Brain microvascular endothelial cell (primary cell): ENCODE measurements at places on chromosomes 11 and 22.

GRCh38 chr22:45496451-45496941, 6.2 kb upstream of the FBLN1 start:
- no peak for DNase-seq

DNA sequence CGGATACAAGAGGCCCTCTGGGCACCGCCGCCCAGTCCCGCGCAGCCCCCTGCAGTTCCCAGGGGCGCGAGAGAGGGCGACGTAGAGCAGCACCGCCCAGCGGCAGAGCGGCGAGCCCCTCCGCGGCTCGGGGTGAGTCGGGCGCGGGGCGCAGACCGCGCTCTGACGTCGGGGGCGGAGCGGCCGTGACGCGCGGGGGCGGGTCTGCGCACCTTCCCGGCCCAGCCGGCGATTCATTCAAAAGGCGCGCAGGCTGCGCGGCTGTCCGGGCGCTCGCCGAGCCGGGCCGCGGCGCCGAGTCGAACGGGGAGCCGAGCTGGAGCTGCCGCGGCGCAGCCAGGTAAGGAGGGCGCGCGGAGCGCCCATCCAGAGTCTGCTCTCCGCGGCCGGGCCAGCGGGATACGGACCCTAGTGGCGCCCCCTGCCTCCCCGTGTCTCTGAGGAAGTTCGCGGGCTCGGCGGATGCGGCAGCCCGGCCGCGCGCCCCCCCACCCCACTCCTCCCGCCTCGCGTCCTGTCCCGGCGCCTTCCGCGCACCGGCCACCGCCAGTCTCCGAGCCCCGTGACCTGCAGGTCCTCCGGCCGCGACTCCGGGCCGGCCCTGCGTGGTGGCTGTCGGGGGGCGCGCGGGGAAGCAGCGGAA, at the start of gene RELT:
RELT (plus strand) TSS at position 240 of the 643 bp plus-strand sequence. CDS start 12,738 bp downstream, outside the sequence.
- peak; percentile 76 for DNase-seq

- DNase-seq: no peak
Measured at GRCh38 chr11:118870396-118871343, 13.0 kb upstream of the CXCR5 start.

GRCh38 chr11:123301696-123302400, 106.8 kb upstream of the CLMP start:
- DNase-seq: no peak

GRCh38 chr11:134957540-134958335, 545.7 kb upstream of the B3GAT1 start:
- no peak for DNase-seq

DNA sequence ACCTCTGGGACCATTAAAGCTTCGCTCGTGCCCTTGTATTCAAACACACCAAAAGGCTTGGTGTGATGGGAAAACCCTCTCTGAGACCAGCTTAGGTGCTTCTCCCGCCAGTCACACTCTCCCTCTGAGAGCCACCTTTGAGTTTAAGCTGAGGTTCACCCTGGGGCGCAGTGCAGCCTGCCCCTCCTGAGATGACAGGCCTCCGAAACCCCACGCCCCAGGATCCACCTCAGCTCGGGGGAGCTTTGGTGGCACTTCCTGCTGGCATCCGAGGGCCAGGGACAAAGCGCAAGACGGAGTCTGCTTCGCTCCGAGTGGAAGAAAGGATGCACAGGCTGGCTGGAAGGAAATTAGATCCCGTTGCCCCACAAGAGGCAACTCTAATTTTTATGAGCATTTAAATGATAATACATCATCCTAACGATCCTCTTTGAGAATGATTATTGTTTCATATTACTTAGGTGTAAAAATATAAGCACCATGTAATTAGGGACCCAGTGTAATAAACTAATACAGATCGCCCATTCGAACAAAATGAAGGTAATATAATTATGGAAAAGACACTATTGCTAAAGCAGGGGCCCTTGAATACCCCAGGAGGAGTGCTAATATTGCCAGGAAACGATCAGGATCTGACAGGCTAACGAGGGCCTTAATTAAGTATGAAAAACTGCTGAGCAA, 134.7 kb downstream of the CEP164 start:
- DNase-seq: no peak

DNA sequence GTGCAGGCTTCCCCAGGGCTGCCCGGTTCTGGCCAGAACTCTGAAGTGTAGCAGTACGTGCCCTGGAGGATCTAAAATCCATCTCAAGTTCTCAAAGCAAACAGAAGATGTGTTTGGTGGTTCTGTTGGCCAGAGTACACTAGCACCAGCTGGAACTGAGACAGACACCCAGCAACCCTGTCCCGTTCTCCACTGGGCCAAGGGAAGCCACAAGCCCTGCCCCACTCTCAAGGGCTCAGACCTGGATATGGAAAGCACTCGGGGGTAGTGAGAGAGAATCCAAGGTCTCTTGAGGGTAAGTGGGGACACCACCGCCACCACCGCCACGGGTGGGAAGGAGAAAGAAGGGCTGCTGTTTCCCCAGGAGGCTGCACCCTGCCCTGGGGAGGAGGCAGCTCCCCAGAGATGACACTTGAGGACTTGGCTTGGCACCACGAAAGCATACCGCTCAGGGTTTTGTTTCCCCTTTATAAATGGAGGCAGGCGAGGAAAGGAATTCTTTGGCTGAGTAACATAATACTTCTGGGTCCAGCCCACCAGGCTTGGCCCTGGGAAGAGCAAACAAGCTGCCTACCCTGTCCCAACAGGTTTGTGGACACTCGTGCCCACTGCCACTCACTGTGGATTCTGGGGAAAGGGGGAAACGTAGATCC, 56.1 kb upstream of the POU2AF1 start:
- DNase-seq: no peak

DNA sequence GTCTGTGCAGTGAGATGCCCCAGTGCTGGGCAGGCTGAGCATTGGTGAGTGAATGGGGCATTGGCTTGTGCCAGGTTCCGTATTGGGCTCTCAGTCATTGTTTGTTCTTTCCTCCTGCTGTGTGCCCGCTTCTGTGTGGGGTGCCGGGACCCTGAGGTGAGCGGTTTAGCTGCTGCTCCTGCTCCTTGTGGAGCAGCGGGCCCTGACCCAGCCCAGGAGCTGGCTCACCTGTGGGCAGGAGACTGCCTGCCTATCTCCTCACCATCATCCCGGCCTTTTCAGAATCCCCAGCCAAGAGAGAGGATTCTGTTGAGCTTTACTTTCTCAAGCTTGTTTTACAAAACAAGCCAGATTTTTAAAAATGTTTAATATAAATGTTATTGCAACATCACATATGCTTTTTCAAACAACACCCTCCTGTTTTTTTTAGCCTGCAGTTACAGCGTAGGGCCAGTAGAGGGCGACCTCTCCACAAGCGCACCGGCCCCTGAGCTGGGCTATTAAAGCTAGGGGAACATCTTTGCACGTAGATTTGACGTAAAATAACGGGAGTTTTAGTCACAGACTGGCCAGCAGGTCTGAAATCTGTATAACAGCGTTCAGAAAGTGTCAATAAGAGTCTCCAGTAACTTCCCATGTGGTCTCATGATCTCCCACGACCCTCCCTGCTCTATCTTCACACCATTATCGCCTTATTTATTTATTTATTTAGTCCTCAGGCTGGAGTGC, 25.1 kb upstream of the RELT start:
- peak; percentile 61 for DNase-seq

GRCh38 chr11:47028195-47029093, 91.9 kb downstream of the CSTPP1 start:
- DNase-seq: peak; percentile 8

GRCh38 chr22:29587938-29588699, 7.2 kb upstream of the NIPSNAP1 start:
- peak; percentile 74 for DNase-seq

GRCh38 chr11:102850973-102851745, 7.8 kb upstream of the MMP3 start:
- DNase-seq: peak; percentile 88

GRCh38 chr22:45280587-45280980, 4.2 kb upstream of the UPK3A start:
- no peak for DNase-seq

DNA sequence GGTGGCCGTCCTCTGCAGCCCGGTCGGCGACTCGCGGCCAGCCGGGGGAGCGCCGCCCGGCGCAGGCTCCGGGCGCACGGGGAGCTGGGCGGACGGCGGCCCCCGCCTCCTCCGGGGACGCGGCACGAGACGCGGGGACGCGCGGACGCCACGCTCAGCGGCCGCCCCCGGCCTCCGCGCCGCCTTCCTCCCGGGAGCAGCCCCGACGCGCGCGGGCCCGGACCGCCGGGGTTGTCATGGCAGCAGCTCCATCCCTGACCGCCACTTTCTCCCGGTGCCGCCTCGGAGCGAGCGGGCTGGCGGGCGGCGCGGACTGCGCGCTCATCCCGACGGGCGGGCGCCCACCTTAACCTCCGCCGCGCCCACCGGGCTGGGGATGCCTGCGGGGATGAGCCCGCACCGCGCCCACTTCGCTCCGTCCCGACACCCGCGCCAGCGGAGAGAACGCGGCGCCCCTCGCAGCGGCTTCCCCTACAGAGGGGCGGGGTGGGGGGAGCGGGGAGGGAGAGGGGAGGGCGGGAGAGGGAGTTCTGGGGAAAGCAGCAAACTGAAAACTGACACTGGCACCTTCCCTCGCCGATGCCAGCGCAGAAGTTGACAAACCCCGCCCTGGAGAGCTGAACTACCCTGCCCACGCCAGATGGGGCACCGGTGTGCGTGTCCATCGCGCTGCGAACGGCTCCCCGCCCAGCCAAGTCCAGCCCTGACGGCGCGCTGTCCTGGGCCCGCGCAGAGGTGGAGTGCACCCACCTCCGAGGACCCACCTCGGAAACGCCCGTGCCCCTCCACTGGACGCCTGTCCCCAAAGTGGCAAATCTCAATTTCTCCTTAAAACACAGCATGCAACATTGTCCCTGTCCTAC, 588.4 kb downstream of the OPCML start:
- no peak for DNase-seq

- no peak for DNase-seq
Measured at GRCh38 chr11:7846003-7846402, 49.3 kb upstream of the OR5P2 start.

DNA sequence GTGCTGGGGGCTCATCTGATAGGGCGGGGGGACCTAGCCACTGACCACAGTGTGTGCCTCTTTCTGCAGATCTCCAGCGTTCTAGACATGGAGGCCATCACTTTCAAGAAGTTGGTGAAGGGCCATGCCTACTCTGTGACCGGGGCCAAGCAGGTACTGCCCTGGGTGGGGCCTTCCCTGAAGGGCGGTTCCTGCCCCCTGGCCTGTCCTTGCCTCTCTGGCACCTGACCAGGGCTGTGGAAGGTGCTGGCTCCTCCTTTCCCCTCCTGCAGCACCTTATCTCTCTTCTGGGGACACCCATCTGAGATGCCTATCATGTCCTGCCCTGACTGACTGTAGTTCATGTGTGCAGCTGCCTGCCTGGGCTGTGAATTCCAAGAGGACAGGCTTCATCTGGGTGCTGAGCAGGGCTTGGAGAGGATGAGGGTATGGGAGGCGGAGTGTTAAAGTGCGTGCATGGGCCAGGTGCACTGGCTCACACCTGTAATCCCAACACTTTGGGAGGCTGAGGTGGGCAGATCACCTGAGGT, 5.5 kb downstream of the CAPN1 start:
- no peak for DNase-seq

DNA sequence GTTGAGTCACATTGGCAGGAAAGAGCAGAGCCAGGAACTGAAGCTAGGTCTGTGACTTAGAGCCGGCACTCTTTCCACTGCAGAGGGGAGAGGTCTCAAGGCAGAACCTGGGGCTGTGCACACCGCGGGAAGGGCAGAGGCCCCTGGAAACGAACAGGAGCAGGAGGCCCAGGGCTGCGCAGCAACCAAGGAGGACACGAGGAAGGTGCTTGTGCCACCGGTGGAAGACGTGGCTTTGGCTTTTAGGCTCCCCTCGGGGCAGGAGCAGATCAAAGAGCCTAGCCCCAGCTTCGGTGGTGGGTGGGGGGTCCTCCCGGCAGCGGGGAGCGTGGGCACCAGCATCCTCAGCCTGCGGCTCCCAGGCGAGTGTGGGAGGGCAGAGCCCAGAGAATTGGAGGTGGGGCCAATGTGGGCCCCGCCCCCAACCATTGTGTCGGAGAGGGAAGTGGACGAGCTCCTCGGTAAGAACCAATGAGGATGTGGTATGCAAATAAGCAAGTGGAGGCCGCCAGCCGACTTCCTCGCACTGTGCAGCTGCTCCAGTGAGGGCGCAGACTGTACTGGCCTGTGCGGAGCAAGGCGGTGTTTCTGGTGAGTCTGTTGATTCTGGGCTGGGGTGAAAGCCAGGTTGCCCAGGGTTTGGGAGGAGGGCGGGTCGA, at the start of gene CCDC116:
CCDC116 (plus strand) TSS at position 524 of the 659 bp plus-strand sequence. CDS start 422 bp downstream, outside the sequence.
- no peak for DNase-seq
